ENCODE measurements at places on chromosomes 1 and 21. TPM values are rescaled to one million over a fixed set of nuclear protein-coding genes. Genes with fewer than 3 reads are reported as not detected.

The RAP1A gene
- polyA plus RNA-seq: 60.8 TPM

The COL16A1 gene
- not detected for polyA plus RNA-seq

The ANGPTL3 gene
- not detected for polyA plus RNA-seq

The PHC2 gene
- polyA plus RNA-seq: 34.2 TPM

The SDHC gene
- 199 TPM for polyA plus RNA-seq

The OR13G1 gene
- not detected for polyA plus RNA-seq

The ARHGAP29 gene
- polyA plus RNA-seq: not detected

The TOR1AIP1 gene
- polyA plus RNA-seq: 79.9 TPM

The ADORA1 gene
- polyA plus RNA-seq: not detected

The USH2A gene
- not detected for polyA plus RNA-seq

DNA sequence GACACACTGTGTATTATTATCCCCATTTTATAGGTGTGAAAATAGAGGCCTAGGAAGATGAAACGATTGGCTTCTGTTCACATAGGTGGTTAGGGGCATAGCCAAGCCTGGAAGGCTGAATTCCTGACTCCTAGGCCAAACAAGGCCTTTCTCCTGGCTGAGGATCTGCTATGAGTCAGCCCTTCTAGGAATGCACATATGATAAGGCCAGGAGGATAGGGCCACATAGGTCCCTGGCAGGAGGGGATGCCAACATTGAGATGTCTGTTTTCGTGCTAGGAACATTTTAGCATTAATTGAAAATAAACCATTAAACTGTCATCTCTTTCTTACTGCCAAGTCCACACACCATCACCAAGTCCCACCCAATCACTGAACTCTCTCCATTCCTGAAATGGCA, 9.2 kb downstream of the CSMD2 start:
- DNase-seq: no peak
- H3K4me1 ChIP-seq: no peaks in the 10 kb centered on the region
- no peak overlapping the region for H3K4me3 ChIP-seq
- H3K27me3 ChIP-seq: no peaks in the 10 kb centered on the region
- H3K36me3 ChIP-seq: no peaks in the 10 kb centered on the region

GRCh38 chr1:194024659-194025058, 838.2 kb upstream of the B3GALT2 start:
- no peaks in the 10 kb centered on the region for H3K4me1 ChIP-seq
- H3K27ac ChIP-seq: no peak overlapping the region
- no peak overlapping the region for H3K4me3 ChIP-seq
- no peak for DNase-seq
- H3K36me3 ChIP-seq: no peaks in the 10 kb centered on the region

DNA sequence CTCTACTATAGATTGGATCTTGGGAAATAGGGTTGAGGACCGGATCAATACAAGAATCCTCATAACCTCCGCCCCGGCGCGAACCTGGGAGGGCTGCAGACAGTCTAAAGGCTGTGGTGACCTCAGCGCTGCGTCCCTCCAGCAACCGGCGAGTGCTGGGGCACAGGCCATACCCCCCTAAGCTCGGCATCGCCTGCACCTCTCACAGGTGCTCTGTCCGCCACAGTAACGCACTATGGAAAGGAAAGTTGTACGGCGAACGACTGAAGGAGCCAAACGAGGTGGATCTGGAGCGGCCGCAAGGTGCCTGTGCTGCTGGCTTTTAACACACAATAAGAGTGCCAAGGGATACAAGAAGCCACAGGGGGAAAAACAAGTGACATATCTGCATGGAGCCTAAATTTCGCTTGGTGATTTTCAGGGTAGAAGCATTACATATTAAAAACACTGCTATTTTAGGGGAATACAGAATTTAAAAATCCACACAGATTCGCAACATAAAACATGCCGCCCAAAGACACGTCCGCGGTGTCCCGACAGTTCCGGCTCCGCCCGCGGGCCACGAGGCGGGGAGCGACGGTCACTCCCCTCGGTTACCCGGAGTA, 1.4 kb upstream of the RBM15 start:
- H3K27me3 ChIP-seq: no peaks in the 10 kb centered on the region
- H3K4me1 ChIP-seq: peaks cover 38% of the 10 kb centered on the region
- peak overlapping the region; percentile 97 for H3K27ac ChIP-seq
- peaks cover 2% of the 10 kb centered on the region for H3K36me3 ChIP-seq

GRCh38 chr21:35517865-35518264, 468.8 kb upstream of the RUNX1 start:
- H3K4me1 ChIP-seq: peaks cover 6% of the 10 kb centered on the region
- H3K36me3 ChIP-seq: no peaks in the 10 kb centered on the region
- no peak overlapping the region for H3K27ac ChIP-seq
- no peaks in the 10 kb centered on the region for H3K27me3 ChIP-seq
- H3K4me3 ChIP-seq: no peak overlapping the region
- DNase-seq: no peak

- no peaks in the 10 kb centered on the region for H3K27me3 ChIP-seq
- H3K27ac ChIP-seq: no peak overlapping the region
- H3K36me3 ChIP-seq: no peaks in the 10 kb centered on the region
- peaks cover 20% of the 10 kb centered on the region for H3K4me1 ChIP-seq
- no peak for DNase-seq
Measured at GRCh38 chr1:154398141-154398540, 7.0 kb upstream of the IL6R start.

DNA sequence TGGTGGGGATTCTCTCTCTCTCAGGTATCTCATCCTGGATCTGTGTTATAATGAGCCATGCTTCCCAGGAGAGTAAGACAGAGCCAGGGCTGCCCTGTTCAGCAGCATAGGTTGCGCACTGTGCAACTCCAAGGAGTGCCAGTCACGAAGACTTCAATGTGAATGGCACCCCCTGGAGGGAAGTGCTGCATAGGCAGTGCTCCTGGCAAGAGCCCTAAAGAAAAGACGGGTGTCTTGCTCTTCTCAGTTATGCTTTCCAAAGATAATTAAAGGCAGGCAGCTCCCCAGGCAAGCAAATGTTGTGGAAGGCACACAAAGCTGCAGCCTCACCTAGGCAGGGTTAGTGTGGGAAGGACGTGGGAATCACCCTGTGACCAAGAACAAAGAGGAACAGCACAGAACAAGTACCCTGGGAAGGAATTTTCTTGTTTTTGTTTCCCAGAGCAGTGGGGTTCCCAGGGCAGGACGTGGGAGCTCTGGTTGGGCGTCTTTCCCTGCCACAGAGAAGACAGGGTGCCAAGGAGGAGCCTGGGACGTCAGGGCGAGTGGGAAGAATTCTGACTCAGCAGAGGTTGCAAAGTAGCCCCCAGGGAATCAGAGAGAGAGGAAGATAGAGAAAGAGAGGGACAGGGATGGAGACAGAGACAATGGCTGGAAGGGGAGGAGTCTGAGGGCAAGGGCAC, 120.9 kb downstream of the KCNN3 start:
- peaks cover 47% of the 10 kb centered on the region for H3K4me1 ChIP-seq
- H3K27me3 ChIP-seq: no peaks in the 10 kb centered on the region
- H3K4me3 ChIP-seq: no peak overlapping the region
- DNase-seq: no peak
- H3K36me3 ChIP-seq: no peaks in the 10 kb centered on the region

- H3K36me3 ChIP-seq: no peaks in the 10 kb centered on the region
- H3K27me3 ChIP-seq: no peaks in the 10 kb centered on the region
- DNase-seq: no peak
- no peak overlapping the region for H3K27ac ChIP-seq
- H3K4me3 ChIP-seq: no peak overlapping the region
Measured at GRCh38 chr1:229217716-229218115, 53.2 kb upstream of the RAB4A start.

- H3K4me3 ChIP-seq: no peak overlapping the region
- no peak for DNase-seq
- H3K36me3 ChIP-seq: no peaks in the 10 kb centered on the region
- H3K4me1 ChIP-seq: peaks cover 5% of the 10 kb centered on the region
Measured at GRCh38 chr1:109979489-109980091, 5.0 kb upstream of the AHCYL1 start.

DNA sequence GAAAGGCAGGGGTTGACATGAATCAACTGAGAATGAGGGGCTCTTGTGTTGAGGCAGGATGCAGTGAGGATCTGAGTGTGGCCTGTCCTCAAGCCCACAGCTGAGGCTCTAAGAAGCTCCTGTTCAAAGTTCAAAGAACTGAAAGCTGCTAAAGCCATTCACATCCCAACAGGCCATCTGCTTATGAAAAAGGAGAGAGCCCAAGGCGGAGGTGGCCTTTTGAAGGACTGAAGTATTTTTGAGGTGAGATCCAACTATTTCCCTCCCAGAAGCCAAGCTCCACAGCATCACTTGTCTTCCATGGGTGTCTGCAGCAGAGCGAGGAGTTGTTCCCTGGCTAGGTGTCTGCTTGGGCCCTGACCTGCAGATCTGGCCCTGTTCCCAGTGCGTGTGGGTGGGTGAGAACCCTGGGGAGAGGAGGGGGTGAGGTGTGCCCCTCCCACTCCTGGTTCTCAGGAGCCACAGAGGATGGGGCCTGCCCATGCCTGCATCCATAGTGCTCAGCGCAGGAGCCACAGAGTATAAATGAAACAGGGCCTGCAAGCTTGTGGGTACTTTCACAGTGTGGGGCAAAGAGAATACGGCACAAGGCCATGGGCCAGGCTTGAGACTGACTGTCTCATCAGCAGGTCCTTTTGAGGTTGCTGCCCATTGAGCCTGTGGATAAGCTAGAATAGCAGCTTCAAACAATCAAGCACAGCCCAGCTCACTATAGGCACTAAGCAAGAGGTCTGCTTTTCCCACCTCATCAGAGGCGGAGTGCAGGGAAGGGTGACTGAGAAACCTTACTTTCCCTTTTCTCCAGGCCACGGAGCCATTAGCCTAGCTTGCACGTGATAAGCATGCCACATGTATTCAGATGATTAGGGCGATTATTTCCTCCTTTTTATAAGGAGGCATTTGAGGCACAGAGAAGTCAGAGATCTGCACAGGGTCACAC, 15.7 kb downstream of the REG4 start:
- H3K4me3 ChIP-seq: no peak overlapping the region
- DNase-seq: no peak
- no peaks in the 10 kb centered on the region for H3K36me3 ChIP-seq
- H3K27me3 ChIP-seq: no peaks in the 10 kb centered on the region
- H3K27ac ChIP-seq: no peak overlapping the region
- H3K4me1 ChIP-seq: no peaks in the 10 kb centered on the region

GRCh38 chr1:233394860-233395717, 67.6 kb downstream of the MAP3K21 start:
- no peak for DNase-seq
- H3K27ac ChIP-seq: no peak overlapping the region
- H3K4me1 ChIP-seq: no peaks in the 10 kb centered on the region
- peaks cover 14% of the 10 kb centered on the region for H3K27me3 ChIP-seq
- H3K4me3 ChIP-seq: no peak overlapping the region
- H3K36me3 ChIP-seq: no peaks in the 10 kb centered on the region

GRCh38 chr1:206498685-206499084, 8.6 kb upstream of the RASSF5 start:
- peaks cover 19% of the 10 kb centered on the region for H3K36me3 ChIP-seq
- H3K4me1 ChIP-seq: peaks cover 4% of the 10 kb centered on the region

DNA sequence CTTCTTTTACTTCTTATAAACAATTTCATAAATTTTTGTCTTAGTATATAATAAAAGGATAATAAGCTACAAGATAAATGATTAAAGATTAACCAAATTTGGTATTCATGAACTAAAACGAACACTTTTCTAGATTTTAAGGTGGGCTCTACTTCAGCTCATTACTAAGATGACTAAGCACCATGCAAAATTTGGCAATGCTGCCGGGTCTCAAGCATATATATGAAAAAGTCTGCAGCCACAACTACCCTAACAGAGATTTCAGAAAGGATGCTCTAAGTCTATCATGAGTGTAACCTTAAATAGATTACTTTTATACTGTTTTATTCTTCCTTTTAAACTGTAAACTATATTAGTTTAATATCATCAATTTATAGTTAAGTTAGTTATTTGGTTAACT, 47.8 kb downstream of the BRWD1 start:
- DNase-seq: no peak
- H3K36me3 ChIP-seq: peaks cover 36% of the 10 kb centered on the region
- H3K27ac ChIP-seq: no peak overlapping the region
- no peaks in the 10 kb centered on the region for H3K27me3 ChIP-seq
- no peaks in the 10 kb centered on the region for H3K4me1 ChIP-seq

- H3K27me3 ChIP-seq: no peaks in the 10 kb centered on the region
Measured at GRCh38 chr1:80447526-80447925, 1353.2 kb upstream of the ADGRL2 start.

- DNase-seq: no peak
- no peaks in the 10 kb centered on the region for H3K27me3 ChIP-seq
- no peaks in the 10 kb centered on the region for H3K4me1 ChIP-seq
- no peak overlapping the region for H3K4me3 ChIP-seq
- no peak overlapping the region for H3K27ac ChIP-seq
- H3K36me3 ChIP-seq: no peaks in the 10 kb centered on the region
Measured at GRCh38 chr1:93999840-94000415, 90.7 kb upstream of the GCLM start.

DNA sequence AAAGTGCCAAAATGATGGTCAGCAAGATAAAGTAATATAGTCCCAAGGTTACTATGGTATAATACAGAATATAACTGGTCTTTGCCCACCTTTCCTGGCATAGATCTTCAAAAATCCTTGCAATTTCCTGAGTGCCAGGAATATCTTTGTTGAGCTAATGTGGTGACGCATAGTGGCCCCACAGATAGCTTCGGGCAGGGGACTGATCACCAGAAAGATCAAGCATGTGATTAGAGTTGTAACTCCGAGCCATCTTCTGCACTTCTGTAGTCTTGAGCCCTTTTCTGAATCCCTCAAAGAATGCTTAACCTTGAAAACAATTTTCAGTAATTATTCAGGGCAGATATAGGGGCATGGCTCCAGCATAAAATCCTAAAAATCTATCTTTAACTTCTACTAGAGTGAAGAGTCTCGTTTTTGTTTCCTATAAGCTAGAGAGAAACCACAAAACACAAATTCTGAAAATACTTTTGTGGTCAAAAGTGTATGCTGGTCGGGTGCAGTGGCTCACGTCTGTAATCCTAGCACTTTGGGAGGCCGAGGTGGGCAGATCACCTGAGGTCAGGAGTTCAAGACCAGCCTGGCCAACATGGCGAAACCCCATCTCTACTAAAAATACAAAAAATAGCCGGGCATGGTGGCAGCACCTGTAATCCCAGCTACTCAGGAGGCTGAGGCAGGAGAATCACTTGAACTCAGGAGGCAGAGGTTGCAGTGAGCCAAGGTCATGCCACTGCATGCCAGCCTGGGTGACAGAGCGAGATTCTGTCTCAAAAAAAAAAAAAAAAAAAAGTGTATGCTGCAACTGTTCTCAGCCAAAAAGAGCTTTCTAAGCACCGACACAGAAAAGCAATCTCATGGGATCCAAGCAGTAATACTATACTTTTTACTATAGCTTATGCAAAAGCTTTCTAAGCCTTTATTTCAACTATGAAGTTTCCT, 62.8 kb downstream of the NVL start:
- no peak for DNase-seq
- H3K27me3 ChIP-seq: no peaks in the 10 kb centered on the region
- no peak overlapping the region for H3K4me3 ChIP-seq
- H3K36me3 ChIP-seq: peaks cover 9% of the 10 kb centered on the region
- peaks cover 10% of the 10 kb centered on the region for H3K4me1 ChIP-seq

Measured in CD8-positive, alpha-beta memory T cell (primary cell).